Kidney epithelial cell (primary cell): ENCODE measurements at places on chromosomes 7 and 10.

GRCh38 chr10:110802551-110803238 is 69.0 kb upstream of the PDCD4 start:
- DNase-seq: peak; percentile 76

DNA sequence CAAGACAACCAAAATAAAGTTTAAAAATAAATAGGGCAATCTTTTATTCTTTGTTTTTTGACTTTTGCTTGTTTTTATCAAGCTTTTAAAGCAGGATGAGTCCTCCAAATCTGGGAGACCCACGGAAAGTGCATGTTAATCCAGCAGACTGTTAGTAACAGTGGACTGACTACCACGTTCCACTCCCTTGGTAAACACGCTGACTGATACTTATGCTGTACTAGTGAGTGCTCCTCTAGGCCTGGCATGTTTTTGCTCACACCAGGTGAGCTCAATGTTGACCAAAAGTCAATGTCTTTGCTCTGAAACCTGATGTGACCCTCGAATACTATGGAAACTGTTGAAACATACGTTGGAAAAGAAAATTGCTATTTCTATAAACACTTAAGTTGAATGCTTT is 88.4 kb downstream of the KIAA1549 start:
- no peak for DNase-seq

GRCh38 chr7:19415123-19415522 is 269.9 kb upstream of the FERD3L start:
- DNase-seq: no peak

- no peak for DNase-seq
Measured at GRCh38 chr10:43888586-43888985, 239.9 kb upstream of the ZNF32 start.

GRCh38 chr10:113261161-113261560 is 291.7 kb upstream of the HABP2 start:
- no peak for DNase-seq
